ENCODE measurements at places on chromosomes 12 and 14. TPM values are rescaled to one million over a fixed set of nuclear protein-coding genes. Genes with fewer than 3 reads are reported as not detected.

Gene SDS
- not detected for total RNA-seq

Gene PMCH
- total RNA-seq, result not detected

Gene SYT1
- total RNA-seq, result 0.26 TPM

Gene APOF
- not detected for total RNA-seq

Gene GLT1D1
- total RNA-seq, result not detected

Gene SLC25A47
- total RNA-seq, result not detected

Gene GPR84
- total RNA-seq, result 0.13 TPM

Gene NUMB
- total RNA-seq, result 18.2 TPM

Gene CLEC14A
- total RNA-seq, result not detected

Gene OTOGL
- total RNA-seq, result under 0.01 TPM

Gene DIO2
- not detected for total RNA-seq

Gene ASPG
- 6.9 TPM for total RNA-seq

Gene DBX2
- not detected for total RNA-seq

Gene GPHB5
- total RNA-seq, result not detected

Gene RFX4
- total RNA-seq, result not detected

Gene YEATS4
- 32.1 TPM for total RNA-seq

Gene HSPB8
- 2.4 TPM for total RNA-seq

Gene BBOF1
- total RNA-seq, result 1.3 TPM

Gene WASHC4
- 60.8 TPM for total RNA-seq

Gene LPAR5
- 4.1 TPM for total RNA-seq

Gene OR4K13
- not detected for total RNA-seq

Gene FOXM1
- 0.79 TPM for total RNA-seq

Gene RNF41
- total RNA-seq, result 102 TPM

Gene AQP6
- total RNA-seq, result not detected

Gene TAS2R46
- total RNA-seq, result 0.90 TPM

Gene CCDC92
- 7.0 TPM for total RNA-seq

Gene SIX6
- not detected for total RNA-seq

Gene OTUB2
- 1.3 TPM for total RNA-seq

Gene RHOJ
- not detected for total RNA-seq

Gene DYRK4
- total RNA-seq, result 20.0 TPM

Gene SLCO1C1
- not detected for total RNA-seq

Gene NELL2
- not detected for total RNA-seq

Gene HOXC6
- not detected for total RNA-seq

Gene MYH7
- total RNA-seq, result not detected

Gene CCDC196
- not detected for total RNA-seq

Gene SCN8A
- under 0.01 TPM for total RNA-seq

Gene ACOT4
- total RNA-seq, result 0.26 TPM

Gene PRPH
- total RNA-seq, result 0.26 TPM

Gene ABCC9
- 0.79 TPM for total RNA-seq

Gene PGAM5
- 80.3 TPM for total RNA-seq

Gene KSR2
- not detected for total RNA-seq

Gene NTN4
- 50.3 TPM for total RNA-seq

Gene WNK1
- total RNA-seq, result 57.7 TPM

Gene CNIH1
- total RNA-seq, result 54.5 TPM

Data from bronchial epithelial cell (primary cell).